Stimulated activated CD8-positive, alpha-beta memory T cell treated with anti-CD3 and anti-CD28 coated beads, Interleukin-2, amount 100 ng/mL, for 1 hour (primary cell): ENCODE measurements at places on chromosomes 5 and 9.

GRCh38 chr5:5419291-5420210, 2.9 kb upstream of the ICE1 start:
- DNase-seq: no peak

DNA sequence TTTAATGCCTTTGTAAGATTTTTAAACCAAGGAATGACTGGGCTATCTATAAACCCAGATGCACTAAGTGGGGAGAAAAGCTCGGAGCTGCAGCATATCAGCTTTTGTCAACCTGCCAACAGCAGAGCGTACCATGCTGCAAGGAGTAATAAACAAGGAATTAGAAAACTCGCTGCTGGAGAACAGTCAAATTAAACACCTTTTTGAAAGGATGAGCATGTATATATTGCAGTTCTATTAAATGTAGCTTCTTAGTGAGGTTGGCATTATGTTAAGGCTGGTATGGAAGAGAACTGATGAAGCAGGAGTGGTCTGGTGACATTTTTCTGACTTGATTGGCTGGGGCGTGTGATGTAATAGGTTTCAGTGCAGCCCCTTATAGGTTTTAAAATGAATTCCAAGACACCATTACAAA, 74.7 kb downstream of the PIK3R1 start:
- no peak for DNase-seq

- DNase-seq: no peak
Measured at GRCh38 chr5:67052034-67052433, 144.6 kb downstream of the CD180 start.

DNA sequence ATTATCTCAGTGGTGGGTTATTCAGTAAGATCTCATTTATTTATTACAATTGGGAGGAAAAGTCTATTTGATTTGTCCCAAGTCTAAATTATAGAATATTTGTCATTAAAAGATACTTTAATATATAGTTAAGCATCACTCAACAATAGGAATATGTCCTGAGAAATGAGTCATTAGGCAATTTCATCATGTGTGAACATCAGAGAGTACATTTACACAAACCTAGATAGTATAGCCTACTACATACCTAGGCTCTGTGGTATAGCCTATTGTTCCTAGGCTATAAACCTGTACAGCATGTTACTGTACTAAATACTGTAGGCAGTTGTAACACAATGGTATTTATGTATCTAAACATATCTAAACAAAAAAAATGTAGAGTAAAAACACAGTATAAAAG, 135.0 kb upstream of the RASA1 start:
- DNase-seq: no peak

DNA sequence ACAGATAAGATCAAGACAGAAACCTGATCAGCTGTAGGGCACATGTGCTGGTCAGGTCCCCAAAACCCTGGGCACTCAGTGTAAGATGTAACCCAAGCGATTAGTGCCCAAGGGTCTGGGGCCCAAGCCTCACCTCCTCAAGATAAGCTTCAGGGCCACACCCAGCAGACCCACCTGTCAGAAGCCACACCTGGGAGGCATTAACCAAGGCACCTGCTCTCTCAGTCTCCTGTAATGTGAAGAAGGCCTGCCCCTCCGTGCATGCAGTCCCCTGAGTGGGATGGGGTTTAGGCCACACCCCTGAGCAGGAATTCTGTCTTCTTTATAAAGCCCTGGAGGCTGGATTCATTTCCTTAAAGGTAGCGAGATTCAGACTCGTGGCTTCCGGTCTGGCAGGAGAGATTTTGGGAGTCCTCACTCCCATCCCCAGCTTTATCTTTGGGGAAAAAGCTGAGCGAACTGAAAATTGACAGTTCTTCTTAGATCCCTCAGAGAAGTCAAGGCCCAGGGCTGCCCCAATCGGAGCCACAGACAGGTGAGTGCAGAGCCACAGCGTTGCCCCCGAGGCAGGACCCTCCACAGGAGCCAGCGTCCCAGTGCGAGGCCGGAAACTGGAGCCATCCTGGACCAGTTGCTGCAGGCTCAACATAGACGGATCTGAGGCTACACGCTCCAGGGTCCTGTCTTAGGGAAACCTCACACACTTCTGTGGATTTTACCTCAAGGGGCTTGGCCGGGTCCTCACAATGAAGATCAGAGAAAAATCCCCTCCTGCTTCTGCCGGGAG, 357.6 kb upstream of the IRX4 start:
- no peak for DNase-seq

- DNase-seq: no peak
Measured at GRCh38 chr9:131601683-131602181, 56.4 kb downstream of the PRRT1B start.
